Kasumi-1 (cell line): ENCODE measurements at places on chromosomes 3 and 15.

DNA sequence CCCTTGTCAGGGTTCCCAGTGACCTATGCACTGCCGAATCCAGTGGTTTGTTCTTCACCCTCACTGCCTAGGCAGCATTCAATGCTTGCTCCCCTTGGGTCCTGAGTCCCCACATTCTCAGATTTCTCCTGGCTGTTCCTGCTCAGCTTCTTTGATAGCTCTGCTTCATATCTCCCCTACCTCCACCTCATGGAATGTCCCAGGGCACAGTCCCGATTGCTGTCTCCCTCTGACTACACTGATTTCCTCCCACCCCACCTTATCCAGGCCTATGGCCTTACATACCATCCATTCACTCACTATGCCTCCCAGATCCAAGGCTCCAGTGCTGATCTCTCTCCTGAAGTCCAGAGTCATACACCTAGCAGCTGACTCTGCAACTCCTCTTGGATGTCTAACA is 1.5 kb upstream of the CDHR4 start:
- DNase-seq, result no peak

- no peak for DNase-seq
Observed at GRCh38 chr15:63945838-63946298, 100.4 kb downstream of the DAPK2 start.

- DNase-seq, result peak; percentile 75
Observed at GRCh38 chr3:62622553-62623174, 249.3 kb upstream of the FEZF2 start.

DNA sequence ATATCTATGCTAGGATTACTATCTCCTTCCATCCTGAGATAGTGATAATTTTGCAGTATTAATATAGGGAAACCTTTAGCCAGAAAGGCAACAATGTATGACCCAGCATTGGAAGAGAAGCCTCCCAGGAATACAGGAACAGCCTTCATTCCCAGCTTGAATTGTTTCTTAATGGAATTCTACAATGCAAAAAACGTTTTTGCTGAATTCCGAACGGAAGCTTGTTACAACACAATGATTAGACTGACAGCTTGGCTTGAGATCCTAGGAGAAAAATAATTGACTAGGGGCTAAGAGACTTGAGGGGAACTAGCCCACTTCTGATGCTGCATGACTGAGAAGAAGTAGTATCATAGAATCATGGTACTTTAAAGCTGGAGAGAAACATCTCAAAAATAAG is 140.2 kb downstream of the RSL24D1 start:
- no peak for DNase-seq

DNA sequence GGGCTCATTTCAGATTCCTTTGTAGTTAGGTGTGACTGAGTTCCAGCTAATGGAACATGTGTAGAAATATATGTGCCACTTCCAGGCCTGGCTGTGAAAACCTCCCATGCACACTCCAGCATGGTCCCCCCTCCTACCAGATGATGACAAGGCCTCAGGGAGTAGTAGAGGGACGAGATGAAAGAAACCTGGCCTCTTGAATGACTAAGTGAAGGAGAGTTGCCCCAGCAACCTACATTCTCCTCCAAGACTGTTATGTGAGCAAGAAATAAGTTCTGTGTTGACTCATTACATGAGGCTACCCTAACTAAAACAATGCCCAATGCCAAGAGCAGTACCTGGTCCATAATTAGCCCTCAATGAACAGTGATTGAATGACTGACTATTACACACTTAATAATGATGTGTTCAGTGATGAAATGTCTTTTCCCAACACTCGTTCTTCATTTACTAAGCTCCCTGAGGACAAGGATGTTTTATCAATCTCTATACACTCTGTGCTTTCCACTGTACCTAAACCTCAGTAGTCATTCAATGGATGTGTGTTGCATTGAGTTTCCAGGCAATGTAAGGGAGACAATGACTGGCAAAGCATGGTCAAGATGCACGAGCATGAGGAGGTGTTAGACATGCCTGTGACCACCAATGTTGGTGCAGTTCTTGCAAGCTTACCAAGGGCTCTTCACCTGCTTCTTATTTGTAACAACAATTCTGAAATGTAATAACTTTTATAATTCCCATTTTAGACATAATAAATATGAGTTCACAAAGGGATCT is 62.0 kb upstream of the BCL6 start:
- DNase-seq, result no peak

DNA sequence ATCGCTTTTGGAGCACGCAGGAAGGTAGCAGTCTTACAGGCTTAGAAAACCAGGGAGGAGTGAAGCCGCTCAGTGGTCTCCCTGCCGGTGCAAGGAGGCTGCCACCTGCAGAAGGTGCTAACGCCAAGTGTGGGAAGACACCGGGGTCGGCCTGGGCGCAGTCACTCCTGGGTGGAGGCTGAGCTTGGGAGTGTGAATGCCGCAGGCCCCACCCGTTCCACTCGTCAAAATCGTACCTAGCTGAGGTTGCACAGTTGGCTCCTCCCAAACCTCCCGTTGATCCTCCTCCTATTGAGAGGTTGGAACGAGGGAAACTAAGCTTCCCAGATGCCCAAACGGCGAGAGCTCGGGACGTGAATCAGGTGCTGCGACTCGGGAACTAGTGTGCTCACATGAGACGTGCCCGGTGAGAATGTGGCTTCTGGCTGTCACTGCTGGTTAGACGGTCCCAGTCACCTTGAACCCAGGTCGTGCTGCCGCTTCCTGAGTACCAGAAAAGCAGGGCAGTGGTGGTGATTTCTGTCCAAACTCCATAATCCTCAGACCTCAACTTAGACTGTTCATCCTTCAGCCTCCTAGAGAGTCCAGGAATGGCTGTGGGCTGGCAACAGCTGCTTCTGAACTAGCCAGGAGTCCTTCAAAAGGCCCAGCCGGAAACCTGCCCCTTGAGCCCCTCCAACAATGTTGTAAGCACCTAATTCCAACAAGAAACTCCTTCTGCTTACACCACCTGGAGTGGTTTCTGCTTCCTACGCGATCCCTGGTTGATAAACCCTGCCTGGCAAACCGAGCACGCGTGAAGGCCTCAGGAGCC is 156.0 kb downstream of the XXYLT1 start:
- DNase-seq, result no peak

- no peak for DNase-seq
Observed at GRCh38 chr15:59830098-59830497, 141.0 kb upstream of the BNIP2 start.

DNA sequence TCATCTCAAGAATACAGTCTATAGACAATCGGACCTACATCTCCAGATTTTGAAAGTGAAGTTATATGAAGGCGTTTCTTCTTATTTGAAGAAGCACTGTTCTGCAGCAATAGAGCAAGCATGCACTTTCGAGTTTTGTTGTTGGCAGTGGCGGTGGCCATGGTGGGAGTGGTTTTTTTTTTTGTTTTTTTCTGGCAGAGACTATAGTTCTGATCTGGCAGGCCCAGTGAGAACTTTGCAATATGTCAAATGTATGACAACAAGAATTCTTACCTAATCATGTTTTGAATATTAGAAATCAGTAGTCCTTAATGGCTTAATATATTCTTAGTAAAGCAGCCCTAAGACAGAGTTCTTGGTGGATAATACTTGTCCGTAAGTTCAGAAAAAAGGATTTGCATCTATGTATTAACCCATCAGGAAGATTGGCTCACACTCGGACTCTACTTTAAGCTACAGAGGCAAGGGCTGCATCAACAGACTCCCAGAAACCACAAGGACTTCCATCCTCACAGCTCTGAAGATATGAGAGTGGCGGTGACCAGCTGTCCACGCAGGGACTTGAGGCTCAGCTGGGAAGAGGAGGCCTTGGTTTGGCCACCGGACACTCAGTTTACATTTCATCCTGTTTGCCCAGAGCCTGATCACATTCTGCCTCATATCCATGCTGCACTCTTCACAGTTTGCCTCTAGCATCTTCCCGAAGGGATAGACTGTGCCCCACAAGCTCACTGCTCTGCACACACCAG is 124.1 kb upstream of the THBS1 start:
- no peak for DNase-seq

DNA sequence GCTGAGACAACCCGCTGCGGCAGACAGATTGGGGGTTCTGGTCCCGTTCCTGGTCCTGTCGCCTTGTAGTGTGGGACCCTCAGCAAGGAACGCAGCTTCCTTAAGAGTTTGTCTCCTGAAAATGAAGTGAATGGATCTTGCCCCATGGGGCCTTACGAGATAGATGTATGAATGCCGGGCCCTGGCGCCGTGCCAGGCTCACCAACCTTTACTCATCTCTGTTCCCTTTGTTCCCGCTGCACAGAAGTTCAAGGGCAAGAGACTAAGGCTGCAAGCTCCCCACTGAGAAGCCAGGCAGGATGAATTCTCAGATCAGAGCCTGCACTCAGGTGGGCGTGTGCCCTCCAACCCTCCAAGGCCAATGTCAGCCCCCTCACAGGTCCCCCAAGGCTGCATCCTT is 162.7 kb upstream of the IQSEC1 start:
- DNase-seq, result no peak

DNA sequence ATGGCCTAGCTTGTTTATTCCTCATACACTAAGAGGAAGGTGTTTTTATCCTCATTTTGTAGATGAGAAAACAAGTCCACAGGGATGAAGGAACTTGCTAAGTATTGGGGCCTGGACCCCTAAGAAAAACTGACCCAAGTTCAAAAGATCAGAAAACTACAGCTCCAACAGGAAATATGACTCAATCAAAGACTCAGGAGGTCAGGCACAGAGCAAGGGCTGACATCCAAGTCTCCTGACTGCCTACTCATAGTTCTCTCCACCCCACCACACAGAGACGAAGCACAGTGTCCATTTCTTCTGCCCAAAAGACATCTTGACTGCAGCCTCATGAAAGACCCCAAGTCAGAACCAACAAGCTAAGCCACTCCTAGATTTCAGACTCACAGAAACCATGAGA is 26.9 kb upstream of the TPM1 start:
- no peak for DNase-seq

GRCh38 chr15:67405208-67406191 is 115.4 kb upstream of the C15orf61 start:
- DNase-seq, result no peak

DNA sequence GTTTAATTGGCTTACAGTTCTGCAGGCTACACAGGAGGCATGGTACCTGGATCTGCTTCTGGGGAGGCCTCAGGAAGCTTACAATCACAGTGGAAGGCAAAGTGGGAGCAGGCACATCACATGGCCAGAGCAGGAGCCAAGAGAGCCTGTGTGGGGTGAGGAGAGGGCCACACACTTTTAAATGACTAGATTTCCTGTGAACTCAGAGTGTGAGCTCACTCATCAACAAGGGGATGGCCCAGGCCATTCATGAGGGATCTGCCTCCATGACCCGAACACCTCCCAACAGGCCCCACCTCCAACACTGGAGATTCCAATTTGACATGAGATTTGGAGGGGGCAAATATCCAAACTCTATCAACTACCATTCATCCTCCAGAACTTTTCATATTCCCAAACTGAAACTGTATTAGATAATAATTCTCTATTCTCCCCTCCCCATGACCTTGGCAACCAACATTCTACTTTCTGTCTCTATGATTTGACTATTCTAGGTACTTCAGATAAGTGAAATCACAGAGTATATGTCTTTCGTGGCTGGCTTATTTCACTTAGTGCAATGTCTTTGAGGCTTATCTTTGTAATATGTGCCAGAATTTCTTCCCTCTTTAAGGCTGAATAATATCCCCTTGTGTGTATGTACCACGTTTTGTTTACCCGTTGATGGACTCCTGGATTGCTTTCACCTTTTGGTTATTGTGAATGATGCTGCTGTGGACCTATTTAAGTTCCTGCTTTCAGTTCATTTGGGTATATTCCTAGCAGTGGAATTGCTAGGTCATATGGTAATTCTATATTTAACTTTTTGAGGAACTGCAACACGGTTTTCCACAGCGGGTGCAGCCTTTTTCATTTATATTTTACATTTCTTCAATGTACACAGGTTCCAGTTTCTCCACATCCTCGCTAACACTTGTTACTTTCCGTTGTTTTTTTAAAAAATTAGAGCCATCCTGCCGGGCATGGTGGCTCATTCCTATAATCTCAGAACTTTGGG is 43.8 kb downstream of the TKT start:
- DNase-seq, result no peak

DNA sequence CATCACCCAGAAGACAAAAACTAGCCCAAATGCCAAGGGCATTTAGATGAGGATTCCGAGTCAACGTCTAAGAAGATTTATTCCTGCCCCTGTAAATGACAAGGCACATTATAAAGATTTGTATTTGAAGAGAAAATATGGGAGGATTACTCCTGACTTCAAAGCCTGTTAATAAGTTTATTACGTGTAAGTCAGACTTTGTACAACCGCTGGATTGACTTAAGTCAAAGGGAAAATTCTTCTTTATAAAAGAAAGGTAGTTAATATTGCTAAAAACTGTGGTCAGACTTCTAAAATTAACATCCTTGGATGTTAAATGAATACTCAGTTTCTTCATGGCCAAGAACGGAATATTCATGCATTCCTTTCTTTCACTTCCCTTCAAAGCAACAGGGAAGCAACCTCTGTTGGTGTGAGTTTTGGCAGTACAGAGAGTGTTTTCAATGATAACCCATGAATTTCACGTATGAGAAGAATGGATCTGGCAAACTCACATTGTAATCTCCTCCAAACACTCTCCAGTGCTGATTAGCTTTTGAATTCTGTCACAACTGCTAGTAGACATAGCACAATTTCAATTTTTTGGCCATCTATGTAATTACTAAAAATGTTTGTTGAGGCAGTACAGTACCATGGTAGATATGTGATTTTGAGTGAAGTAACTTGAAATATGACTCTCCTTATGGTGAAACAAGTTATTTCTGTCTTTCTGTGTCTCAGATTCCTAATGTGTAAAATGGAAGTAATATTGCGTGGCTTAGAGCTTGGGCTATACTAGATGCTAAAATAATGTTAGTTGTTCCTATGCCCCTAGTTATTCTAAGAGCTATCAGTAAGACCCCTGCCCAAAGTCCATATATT is 62.0 kb downstream of the PLD1 start:
- DNase-seq, result no peak

DNA sequence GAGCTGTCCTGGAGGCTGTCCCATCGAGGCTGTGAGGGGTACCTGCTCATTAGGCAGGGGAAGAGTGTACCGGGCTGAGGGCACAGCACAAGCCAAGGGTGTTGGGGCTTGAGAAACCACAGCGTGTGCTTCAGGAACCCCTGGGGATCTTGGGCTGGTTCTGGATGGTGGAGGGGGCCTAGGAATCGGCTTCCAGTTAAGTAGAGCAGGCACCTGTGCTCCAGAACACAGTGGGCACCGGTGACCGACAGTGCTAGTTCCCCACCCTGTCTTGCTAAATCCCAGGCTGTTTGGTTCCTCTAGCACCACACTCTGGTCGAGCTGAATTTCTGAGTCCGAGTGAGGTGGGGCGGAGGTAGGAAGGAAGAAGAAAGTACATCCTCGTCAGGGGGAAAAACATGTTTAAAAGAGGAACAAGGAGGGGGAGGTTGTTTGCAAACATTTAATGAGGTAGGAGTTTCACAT is 29.1 kb downstream of the SLC6A6 start:
- DNase-seq, result no peak
